ENCODE measurements at places on chromosomes 3 and 15. TPM values are rescaled to one million over a fixed set of nuclear protein-coding genes. Genes with fewer than 3 reads are reported as not detected.

CHST14 gene
- 12.7 TPM for total RNA-seq

CLEC3B gene
- total RNA-seq, result 0.43 TPM

GRCh38 chr15:40847223-40847961, 3.5 kb downstream of the SPINT1 start:
- no peak for DNase-seq
- H3K27ac ChIP-seq, result peak overlapping the region; percentile 98
- peaks cover 28% of the 10 kb centered on the region for H3K27me3 ChIP-seq
- peak overlapping the region; percentile 98 for H3K4me3 ChIP-seq

DNA sequence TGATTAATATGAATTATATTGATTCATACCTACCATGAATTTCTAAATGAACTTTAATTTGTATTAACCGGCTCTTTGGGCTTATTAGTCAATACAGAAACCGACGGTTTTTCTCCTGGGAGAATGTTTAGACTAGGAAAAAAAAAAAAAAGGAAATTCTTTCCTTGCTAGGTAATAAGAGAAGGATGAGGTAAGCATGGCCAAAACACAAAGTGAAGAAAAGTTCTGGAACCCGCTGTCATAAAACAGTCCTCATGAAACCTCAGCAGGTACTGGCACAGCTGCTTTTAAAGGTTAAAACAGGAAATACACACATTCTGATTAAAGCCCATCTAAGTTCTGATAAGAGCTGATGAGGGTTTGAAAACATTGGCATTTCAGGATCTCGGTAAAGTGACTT, 30.8 kb upstream of the PSTPIP1 start:
- no peak overlapping the region for H3K4me3 ChIP-seq
- no peaks in the 10 kb centered on the region for H3K36me3 ChIP-seq
- peaks cover 11% of the 10 kb centered on the region for H3K27me3 ChIP-seq
- H3K4me1 ChIP-seq, result peaks cover 32% of the 10 kb centered on the region

DNA sequence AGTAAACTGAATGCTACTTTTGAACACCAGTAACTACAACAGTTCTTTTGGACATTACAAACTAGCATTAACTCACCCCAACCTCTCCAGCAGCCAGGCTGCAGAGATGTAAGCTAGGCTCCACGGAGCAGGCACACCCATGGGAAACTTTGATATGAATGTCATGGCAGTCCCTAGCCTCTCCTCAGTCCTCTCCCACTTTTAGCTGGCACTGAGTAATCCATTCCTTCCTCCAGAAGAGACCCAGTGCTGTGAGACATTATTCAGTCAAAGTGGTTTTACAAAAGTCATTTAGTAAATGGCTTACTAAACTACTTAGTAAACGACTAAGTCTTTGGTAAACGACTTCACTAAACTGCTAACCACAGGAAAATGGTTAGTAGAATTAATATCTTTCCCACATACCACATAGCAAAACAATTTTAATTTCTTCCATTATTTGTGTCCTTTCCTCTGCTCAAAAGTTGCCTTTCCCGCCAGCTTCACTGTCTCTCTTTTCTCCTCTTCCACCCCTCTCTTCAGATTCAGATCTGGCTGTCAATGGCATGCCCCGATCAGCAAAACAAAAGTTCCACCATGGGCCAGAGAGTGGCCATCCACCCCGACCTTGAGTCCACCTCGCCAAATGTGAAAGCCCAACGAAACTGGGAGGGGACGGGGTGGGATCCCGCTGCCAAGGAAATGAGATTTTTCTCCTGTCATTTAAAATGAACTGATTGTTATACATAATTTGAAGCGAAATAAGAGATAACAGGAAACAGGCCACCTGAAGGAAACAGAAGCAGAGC, 67.5 kb upstream of the TJP1 start:
- peaks cover 3% of the 10 kb centered on the region for H3K27me3 ChIP-seq
- H3K4me1 ChIP-seq, result peaks cover 26% of the 10 kb centered on the region
- no peak overlapping the region for H3K27ac ChIP-seq
- no peak overlapping the region for H3K4me3 ChIP-seq
- no peak for DNase-seq

PARP15 gene
- total RNA-seq, result 0.29 TPM

DNA sequence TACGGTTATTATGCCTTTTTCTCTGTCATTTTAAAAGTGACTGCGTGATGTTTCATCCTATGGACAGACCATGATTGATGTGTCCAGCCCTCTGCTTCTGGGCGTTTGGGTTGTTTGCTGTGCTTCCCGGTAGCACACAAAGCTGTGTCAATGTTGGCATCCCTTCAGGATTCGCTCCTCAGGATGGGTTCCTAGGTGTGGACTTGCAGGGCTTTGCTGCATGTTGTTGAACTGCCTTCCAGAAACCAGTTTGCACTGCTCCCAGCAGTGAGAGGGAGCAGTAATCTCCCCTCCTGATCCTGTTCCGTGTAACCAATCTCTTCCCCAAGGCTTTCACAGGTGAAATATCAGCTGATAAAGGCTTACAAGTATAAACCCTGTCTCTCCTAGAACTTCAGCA, 787 bp downstream of the TRPM1 start:
- no peak overlapping the region for H3K4me3 ChIP-seq
- peaks cover 25% of the 10 kb centered on the region for H3K4me1 ChIP-seq
- H3K36me3 ChIP-seq, result no peaks in the 10 kb centered on the region
- no peak for DNase-seq
- no peak overlapping the region for H3K27ac ChIP-seq

GRCh38 chr15:63612300-63612699, 15.1 kb downstream of the FBXL22 start:
- no peaks in the 10 kb centered on the region for H3K27me3 ChIP-seq
- no peak overlapping the region for H3K27ac ChIP-seq
- H3K36me3 ChIP-seq, result peaks cover 29% of the 10 kb centered on the region
- DNase-seq, result no peak
- peaks cover 21% of the 10 kb centered on the region for H3K4me1 ChIP-seq
- H3K4me3 ChIP-seq, result no peak overlapping the region

DNA sequence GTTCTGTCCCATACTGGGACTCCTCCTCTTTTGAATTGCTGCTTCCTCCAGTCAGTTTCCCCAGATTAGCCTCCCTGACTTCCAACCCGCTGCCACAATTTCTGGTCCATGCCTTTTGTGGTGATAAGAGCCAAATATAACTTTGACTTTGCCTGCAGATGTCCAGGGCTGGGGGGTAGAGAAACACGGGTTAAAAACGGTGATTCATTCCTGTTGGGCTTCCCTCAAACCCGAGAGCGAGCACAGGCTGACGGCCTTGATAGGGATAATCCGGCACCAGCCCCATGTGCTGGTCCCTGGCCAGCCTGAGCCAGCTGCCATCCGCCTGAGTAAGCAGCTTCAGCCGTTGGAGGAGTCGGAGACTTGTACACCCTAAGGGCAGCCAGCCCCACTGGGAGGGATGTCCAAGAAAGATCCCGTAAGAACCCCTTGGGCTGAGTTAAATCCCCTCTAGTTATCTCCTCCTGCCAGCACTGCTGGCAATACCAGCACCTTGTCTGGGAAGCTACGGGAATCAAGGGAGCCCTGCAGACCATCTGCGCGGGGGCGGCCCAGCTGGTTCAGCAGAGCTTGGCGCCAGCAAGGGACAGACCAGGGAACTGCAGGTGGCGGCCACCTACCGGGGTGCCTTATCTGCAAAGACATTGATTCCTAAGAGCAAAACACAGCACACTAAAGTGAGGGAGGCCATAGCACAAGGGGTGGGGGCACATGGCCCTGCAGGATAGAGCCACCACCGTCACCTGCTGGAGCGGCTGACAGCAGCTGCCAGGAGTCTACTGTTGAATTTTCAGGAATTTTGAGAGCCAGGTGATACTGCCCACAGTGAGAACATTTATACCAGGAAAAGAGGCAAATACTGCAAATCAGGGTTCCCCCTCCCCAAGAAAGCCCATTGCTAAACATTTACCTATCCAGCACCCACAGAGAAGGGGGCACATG, 18.1 kb downstream of the CSPG4 start:
- no peak overlapping the region for H3K27ac ChIP-seq
- H3K4me1 ChIP-seq, result peaks cover 26% of the 10 kb centered on the region
- H3K36me3 ChIP-seq, result no peaks in the 10 kb centered on the region
- DNase-seq, result no peak
- H3K27me3 ChIP-seq, result peaks cover 11% of the 10 kb centered on the region

- H3K4me3 ChIP-seq, result no peak overlapping the region
- H3K27me3 ChIP-seq, result no peaks in the 10 kb centered on the region
- H3K4me1 ChIP-seq, result peaks cover 9% of the 10 kb centered on the region
- H3K27ac ChIP-seq, result no peak overlapping the region
- no peak for DNase-seq
Measured at GRCh38 chr3:20870106-20870899, 684.3 kb upstream of the SGO1 start.

Measured in type B pancreatic cell (in vitro differentiated cells).